ENCODE measurements at places on chromosomes 16 and 17. TPM values are rescaled to one million over a fixed set of nuclear protein-coding genes. Genes with fewer than 3 reads are reported as not detected.
A peak's percentile ranks its signal among the peaks of the same experiment; 100 is the strongest.

- no peak overlapping the region for H3K27ac ChIP-seq
- H3K36me3 ChIP-seq, result no peaks in the 10 kb centered on the region
- H3K27me3 ChIP-seq, result no peaks in the 10 kb centered on the region
These were observed 90.0 kb upstream of the GPRC5B start for GRCh38 chr16:19974607-19975006.

DNA sequence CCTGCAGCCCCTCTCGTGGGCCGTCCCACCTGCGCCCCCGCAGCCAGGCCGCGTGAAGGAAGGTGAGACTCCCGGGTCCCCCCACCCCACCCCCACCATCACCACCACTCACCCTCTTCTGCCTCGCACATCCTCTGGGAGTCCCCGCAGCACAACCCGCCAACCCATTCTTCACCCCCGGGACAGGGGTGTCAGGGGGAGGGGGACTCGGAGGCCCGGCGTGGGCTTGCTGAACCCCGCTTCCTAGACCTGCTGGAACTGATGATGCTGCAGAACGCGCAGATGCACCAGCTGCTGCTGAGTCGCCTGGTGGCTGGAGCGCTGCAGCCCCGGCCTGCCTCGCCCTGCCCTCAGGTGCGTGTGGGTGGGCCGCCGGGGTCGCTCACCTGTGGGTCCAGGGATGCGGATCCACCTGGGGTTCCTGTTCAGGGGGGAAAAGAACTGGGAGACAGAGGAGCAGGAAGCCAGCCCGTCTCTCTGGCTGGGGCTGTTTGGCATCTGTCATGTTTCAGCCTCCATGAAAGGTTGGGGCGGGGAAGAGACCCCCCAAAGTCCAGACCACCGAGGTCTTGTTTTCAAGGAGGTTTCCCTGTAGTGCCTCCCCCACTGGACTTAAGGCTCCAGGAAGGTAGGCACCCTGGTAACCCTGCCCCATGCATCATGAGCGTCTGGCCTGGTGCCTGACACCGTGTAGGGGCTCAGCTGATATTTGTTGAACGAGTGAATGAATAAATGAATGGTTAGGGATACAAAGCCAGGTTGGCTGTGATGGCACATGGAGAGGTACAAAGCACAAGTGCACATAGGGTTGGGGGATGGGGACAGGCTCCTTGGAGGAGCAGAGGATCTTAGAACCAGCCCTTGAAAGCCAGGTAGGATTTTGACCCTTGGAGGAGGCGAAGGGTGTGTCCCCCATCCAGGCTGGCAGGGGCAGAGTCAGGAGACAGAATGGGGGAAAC is 849 bp downstream of the PRR29 start:
- peaks cover 30% of the 10 kb centered on the region for H3K27me3 ChIP-seq
- peak; percentile 81 for DNase-seq
- H3K36me3 ChIP-seq, result no peaks in the 10 kb centered on the region
- peaks cover 6% of the 10 kb centered on the region for H3K4me1 ChIP-seq

- no peak overlapping the region for H3K27ac ChIP-seq
- DNase-seq, result peak; percentile 53
- no peaks in the 10 kb centered on the region for H3K36me3 ChIP-seq
- H3K4me1 ChIP-seq, result no peaks in the 10 kb centered on the region
- H3K4me3 ChIP-seq, result no peak overlapping the region
- peaks cover 22% of the 10 kb centered on the region for H3K27me3 ChIP-seq
These were observed 6.8 kb upstream of the FOXN1 start for GRCh38 chr17:28499364-28499664.

- H3K4me3 ChIP-seq, result no peak overlapping the region
- no peaks in the 10 kb centered on the region for H3K36me3 ChIP-seq
- DNase-seq, result peak; percentile 69
- H3K27ac ChIP-seq, result no peak overlapping the region
These were observed 528 bp downstream of the PRSS27 start for GRCh38 chr16:2719328-2720063.

DNA sequence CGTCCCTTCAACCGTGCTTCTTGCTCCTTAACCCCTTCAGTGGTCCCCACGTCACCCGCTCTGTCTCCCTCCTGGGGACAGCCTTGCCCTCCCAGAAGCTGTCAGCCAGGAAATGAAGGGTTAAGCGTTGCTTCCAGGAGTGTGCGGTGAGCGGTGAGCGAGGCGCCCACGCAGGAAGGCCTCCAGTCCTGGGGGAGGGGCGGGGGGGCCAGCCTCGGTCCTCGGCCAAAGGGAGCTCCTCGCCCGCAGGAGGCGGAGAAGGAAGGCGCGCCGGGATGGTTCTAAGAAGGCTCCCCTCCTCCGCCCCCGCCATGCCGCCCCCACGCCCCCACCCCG is 2.3 kb downstream of the RBFOX3 start:
- H3K27me3 ChIP-seq, result peaks cover 45% of the 10 kb centered on the region
- H3K4me1 ChIP-seq, result no peaks in the 10 kb centered on the region
- no peaks in the 10 kb centered on the region for H3K36me3 ChIP-seq
- no peak overlapping the region for H3K4me3 ChIP-seq
- H3K27ac ChIP-seq, result no peak overlapping the region
- no peak for DNase-seq

DNA sequence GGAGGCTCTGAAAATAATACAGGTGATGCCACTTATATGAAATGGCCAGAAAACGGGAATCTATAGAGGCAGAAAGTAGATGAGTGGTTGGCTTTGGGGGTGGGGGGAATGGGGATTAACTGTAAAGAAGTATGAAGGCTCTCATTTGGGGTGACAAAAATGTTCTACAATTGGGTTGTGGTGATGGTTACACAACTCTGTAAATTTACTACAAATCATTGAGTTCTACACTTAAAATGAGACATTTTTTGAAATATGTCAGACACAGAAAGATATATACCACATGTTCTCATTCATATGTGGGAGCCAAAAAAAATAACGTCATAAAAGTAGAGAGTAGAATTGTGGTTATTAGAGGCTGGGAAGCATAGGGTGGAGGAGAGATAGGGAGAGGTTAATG is 25.7 kb downstream of the ARHGAP17 start:
- H3K36me3 ChIP-seq, result no peaks in the 10 kb centered on the region
- H3K27me3 ChIP-seq, result no peaks in the 10 kb centered on the region
- DNase-seq, result no peak
- H3K4me3 ChIP-seq, result no peak overlapping the region
- peak overlapping the region; percentile 97 for H3K27ac ChIP-seq

DNA sequence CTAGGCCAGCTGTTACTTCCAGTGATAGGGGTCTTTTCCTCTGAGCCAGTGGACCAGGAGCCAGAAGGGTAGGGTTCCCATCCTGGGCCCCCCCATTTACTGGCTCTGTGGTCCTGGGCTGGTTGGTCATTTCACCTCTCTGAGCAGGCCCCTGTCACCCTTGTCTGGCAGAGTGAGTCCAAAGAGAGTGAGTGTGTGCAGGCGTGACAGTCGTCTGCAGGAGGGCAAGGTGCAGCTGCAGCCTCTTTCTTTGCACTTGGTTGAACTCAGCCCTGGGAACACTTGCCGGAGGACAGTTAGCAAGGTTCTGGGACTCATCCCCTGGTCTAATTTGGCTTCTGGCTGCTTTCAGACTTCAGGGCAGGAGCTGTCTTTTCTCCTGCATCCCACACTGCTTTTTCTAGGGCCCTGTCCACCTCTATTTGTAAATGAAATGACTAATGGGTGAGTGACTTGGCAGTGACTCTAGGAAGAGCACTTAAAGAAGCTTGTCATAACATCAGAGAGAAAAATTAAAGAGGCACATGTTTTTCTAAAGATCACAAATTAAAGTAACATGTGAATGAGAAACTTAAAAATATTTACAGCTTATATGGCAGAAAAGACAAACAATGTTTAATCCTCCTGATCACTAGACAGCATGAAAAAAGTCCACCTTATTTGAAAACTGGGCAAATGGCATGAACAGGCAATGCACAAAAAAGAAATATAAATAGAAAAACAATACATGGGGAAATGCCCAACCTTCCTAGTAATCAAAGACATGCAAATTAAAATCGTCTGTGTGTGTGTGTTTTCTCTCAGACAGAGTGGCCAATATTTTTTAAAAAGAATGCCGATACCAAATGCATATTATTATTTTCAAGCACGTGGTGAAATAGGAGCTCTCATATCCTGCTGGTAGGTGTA is 137.5 kb downstream of the NTN1 start:
- H3K36me3 ChIP-seq, result no peaks in the 10 kb centered on the region
- peaks cover 4% of the 10 kb centered on the region for H3K4me1 ChIP-seq
- no peak overlapping the region for H3K27ac ChIP-seq
- H3K27me3 ChIP-seq, result no peaks in the 10 kb centered on the region
- no peak overlapping the region for H3K4me3 ChIP-seq

Gene SLFN5
- 211 TPM for total RNA-seq

- no peak for DNase-seq
- H3K27ac ChIP-seq, result no peak overlapping the region
- peaks cover 7% of the 10 kb centered on the region for H3K27me3 ChIP-seq
- no peaks in the 10 kb centered on the region for H3K36me3 ChIP-seq
- peaks cover 9% of the 10 kb centered on the region for H3K4me1 ChIP-seq
- H3K4me3 ChIP-seq, result no peak overlapping the region
These were observed 188.0 kb downstream of the SOX9 start for GRCh38 chr17:72308744-72309385.

DNA sequence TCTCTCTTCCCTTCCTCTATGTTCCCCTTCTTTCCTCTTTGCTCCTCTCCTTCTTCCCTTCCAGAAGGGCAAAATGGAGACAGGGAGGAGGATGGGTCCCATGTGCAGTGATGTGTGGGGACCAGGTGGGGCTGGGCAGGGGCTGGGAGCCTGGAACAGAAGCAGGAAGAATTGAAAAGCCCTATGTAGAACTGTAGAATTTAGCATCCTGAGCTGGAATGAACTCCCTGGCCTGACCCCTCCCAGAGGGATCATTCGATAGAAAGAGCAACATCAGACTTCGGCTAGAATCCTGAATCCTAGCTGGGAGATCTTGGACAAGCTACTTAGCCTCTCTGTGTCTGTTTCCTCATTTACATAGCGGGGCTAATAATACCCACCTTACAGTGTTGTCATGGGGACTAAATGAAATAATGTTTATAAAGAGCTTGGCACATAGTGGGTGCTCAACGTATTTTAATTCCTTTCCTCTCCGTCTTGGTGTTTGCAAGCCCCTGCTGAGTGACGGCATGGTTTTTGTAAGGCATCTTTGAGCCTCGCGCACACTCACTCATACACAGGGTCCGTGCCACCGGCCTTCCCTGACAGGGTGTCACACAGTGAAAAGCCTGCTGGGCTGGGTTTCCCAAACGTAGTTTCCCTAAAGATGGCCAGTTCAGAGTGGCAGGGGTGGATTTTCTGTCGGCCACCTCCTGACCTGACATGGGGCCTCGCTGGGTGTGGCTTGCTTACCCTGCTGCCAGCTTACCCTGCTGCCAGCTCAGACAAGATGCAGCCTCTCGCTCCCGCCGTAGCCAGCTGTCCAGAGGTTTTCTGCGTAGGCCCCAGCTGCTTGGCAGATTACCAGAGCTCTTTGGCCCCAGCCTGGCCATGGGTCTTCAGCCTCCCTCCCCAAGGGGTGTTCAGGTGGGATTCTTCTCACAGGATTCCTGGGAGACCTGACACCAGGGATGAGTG is 6.1 kb upstream of the ARHGAP23 start:
- H3K27me3 ChIP-seq, result peaks cover 24% of the 10 kb centered on the region
- H3K4me1 ChIP-seq, result peaks cover 19% of the 10 kb centered on the region
- peak overlapping the region; percentile 58 for H3K4me3 ChIP-seq
- peak; percentile 79 for DNase-seq
- peak overlapping the region; percentile 23 for H3K27ac ChIP-seq

DNA sequence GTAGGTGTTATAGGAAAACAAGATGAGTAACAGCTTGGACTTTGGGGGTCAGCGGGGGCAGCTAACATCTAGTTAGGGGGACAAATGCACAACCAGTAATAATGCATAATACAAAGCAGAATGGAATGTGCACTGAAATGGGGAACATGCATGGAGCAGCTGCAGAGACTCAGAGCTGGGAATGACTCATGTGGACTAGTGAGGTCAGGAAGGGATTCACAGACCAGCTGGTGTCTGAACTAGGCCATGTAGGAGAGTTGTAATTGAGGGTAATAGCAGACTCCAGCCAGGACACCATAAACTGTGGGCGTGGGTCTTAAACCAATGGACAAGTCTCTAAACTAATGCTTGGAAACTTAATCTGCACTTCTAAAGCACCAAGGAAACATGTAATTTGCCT is 176.8 kb upstream of the ASIC2 start:
- no peak for DNase-seq
- no peak overlapping the region for H3K27ac ChIP-seq
- H3K4me3 ChIP-seq, result no peak overlapping the region
- H3K27me3 ChIP-seq, result no peaks in the 10 kb centered on the region
- no peaks in the 10 kb centered on the region for H3K4me1 ChIP-seq

DNA sequence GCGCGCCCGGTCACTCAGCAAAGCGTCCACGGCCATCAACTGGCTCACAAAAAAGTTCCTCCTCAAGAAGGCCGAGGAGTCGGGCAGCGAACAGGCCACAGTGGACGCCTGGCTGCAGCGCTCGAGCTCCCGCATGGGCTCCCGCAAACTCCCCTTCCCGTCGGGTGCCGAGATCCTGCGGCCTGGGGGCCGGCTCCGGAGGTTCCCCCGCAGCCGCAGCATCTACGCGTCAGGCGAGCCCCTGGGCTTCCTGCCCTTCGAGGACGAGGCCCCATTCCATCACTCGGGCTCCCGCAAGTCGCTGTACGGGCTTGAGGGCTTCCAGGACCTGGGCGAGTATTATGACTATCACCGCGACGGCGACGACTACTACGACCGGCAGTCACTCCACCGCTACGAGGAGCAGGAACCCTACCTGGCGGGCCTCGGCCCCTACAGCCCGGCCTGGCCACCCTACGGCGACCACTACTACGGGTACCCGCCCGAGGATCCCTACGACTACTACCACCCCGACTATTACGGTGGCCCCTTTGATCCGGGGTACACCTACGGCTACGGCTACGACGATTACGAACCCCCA is 10.7 kb downstream of the MYO15A start:
- no peak for DNase-seq
- no peaks in the 10 kb centered on the region for H3K27me3 ChIP-seq
- H3K36me3 ChIP-seq, result no peaks in the 10 kb centered on the region
- no peak overlapping the region for H3K4me3 ChIP-seq
- no peaks in the 10 kb centered on the region for H3K4me1 ChIP-seq
- H3K27ac ChIP-seq, result no peak overlapping the region

GRCh38 chr17:39132192-39132610 is 19.2 kb downstream of the PLXDC1 start:
- no peaks in the 10 kb centered on the region for H3K27me3 ChIP-seq
- H3K4me1 ChIP-seq, result peaks cover 18% of the 10 kb centered on the region
- peak overlapping the region; percentile 43 for H3K4me3 ChIP-seq
- H3K36me3 ChIP-seq, result no peaks in the 10 kb centered on the region

GRCh38 chr16:49283376-49284049 is 1.9 kb upstream of the CBLN1 start:
- peak; percentile 54 for DNase-seq
- H3K36me3 ChIP-seq, result no peaks in the 10 kb centered on the region
- H3K27me3 ChIP-seq, result peaks cover 41% of the 10 kb centered on the region

DNA sequence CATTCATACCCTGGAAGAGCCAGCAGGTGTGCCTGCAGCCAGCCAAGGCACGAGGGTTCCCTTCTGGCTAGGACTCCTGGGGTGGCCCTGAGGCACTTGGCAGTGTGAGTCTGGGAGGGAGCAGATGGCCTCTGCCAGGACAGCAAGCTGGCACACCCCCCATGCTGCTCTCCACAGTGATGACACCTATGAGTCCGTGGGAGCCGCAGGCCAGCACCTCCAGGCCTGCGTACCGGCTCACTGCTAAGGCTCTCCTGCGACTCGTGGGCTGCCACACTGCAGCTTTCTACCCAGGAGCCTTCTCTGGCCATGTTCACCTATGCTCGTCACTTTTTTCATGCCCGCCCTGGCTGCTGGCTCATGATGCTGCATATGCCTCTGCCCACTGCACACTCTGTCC is 68.1 kb downstream of the NDEL1 start:
- no peak overlapping the region for H3K27ac ChIP-seq
- peaks cover 46% of the 10 kb centered on the region for H3K36me3 ChIP-seq
- no peak for DNase-seq
- no peaks in the 10 kb centered on the region for H3K4me1 ChIP-seq

Gene PKMYT1
- total RNA-seq, result 1.4 TPM

Gene TUBD1
- 4.4 TPM for total RNA-seq
